Large intestine (tissue), 12 donors: ENCODE measurements at places on chromosomes 16 and 17. TPM values are rescaled to one million over a fixed set of nuclear protein-coding genes. Genes with fewer than 3 reads are reported as not detected.

The ADPRM gene
- polyA plus RNA-seq = 23.5 TPM

GRCh38 chr17:59378675-59379074 is 47.2 kb downstream of the YPEL2 start:
- peak; percentile 83 for DNase-seq
- H3K27ac ChIP-seq = peak overlapping the region; percentile 37
- H3K4me3 ChIP-seq = no peak overlapping the region
- H3K4me1 ChIP-seq = peaks cover 20% of the 10 kb centered on the region
- H3K36me3 ChIP-seq = peaks cover 6% of the 10 kb centered on the region
- no peaks in the 10 kb centered on the region for H3K27me3 ChIP-seq

GRCh38 chr17:79948406-79948944 is 87.2 kb downstream of the TBC1D16 start:
- peaks cover 58% of the 10 kb centered on the region for H3K36me3 ChIP-seq
- H3K4me3 ChIP-seq = no peak overlapping the region
- H3K4me1 ChIP-seq = peaks cover 37% of the 10 kb centered on the region
- no peak overlapping the region for H3K27ac ChIP-seq
- H3K27me3 ChIP-seq = no peaks in the 10 kb centered on the region
- DNase-seq = no peak

DNA sequence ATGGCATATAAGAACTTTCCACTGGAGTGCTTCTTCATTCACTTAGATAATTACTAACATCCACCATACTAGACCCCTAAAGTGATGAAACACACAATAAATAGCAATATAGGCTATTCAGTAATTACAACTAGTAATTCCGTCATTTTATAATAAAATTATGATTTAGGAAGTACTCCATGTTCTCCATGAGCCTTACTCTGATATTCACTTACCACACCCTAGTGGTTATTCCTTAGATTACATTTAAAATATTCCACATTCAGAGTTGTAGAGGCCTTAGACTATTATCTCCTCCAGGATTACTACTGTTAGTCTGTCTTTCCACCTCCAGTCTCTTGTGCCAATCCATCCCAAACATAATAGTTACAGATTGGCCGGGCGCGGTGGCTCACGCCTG is 62.4 kb downstream of the STH start:
- H3K36me3 ChIP-seq = peaks cover 43% of the 10 kb centered on the region
- no peak for DNase-seq
- H3K27me3 ChIP-seq = no peaks in the 10 kb centered on the region
- no peak overlapping the region for H3K4me3 ChIP-seq
- H3K27ac ChIP-seq = no peak overlapping the region
